ENCODE measurements at places on chromosomes 13 and 19. TPM values are rescaled to one million over a fixed set of nuclear protein-coding genes. Genes with fewer than 3 reads are reported as not detected.

The STOML3 gene
- total RNA-seq = not detected

The LRRC8E gene
- total RNA-seq = not detected

The DLL3 gene
- total RNA-seq = not detected

The C5AR2 gene
- not detected for total RNA-seq

The NLRP4 gene
- total RNA-seq = not detected

The LHB gene
- total RNA-seq = not detected

The ZNF611 gene
- total RNA-seq = 23.0 TPM

The ZNF324 gene
- 26.9 TPM for total RNA-seq

The LIM2 gene
- not detected for total RNA-seq

The IZUMO2 gene
- not detected for total RNA-seq

The RASL11A gene
- total RNA-seq = 12.9 TPM

The SELENOV gene
- total RNA-seq = not detected

The NLRP11 gene
- total RNA-seq = not detected

The KLK2 gene
- total RNA-seq = not detected

The EFNB2 gene
- total RNA-seq = 0.57 TPM

The SYNGR4 gene
- total RNA-seq = not detected

The CDX2 gene
- total RNA-seq = not detected

The ZNF98 gene
- total RNA-seq = not detected

The CD79A gene
- total RNA-seq = 19.6 TPM

The ZNF726 gene
- 3.5 TPM for total RNA-seq

The TRPC4 gene
- total RNA-seq = not detected

The MBD3L3 gene
- total RNA-seq = not detected

The TJP3 gene
- total RNA-seq = 4.6 TPM

The CLASRP gene
- 153 TPM for total RNA-seq
